AML-193 (cell line): ENCODE measurements at places on chromosomes 7 and 10.

DNA sequence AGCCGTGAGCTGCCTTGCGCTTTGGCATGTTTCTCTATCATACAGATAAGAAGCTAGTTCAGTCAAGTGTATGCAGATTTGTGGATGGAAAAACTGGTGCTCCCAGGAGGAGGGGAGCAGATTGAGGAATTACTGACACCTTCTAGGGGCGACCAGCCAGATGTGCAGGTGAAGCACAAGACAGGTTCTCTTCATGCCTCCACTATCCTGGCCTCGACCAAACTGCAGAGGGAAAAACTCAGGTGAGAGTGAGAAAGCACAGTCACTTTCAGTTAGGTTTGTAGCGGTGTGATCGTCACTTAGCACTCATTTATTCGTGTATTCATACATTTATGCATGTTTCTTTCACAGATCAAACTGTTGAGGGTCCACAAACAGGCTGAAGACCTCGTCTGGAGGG, 600 bp upstream of the DBNL start:
- no peak for DNase-seq

DNA sequence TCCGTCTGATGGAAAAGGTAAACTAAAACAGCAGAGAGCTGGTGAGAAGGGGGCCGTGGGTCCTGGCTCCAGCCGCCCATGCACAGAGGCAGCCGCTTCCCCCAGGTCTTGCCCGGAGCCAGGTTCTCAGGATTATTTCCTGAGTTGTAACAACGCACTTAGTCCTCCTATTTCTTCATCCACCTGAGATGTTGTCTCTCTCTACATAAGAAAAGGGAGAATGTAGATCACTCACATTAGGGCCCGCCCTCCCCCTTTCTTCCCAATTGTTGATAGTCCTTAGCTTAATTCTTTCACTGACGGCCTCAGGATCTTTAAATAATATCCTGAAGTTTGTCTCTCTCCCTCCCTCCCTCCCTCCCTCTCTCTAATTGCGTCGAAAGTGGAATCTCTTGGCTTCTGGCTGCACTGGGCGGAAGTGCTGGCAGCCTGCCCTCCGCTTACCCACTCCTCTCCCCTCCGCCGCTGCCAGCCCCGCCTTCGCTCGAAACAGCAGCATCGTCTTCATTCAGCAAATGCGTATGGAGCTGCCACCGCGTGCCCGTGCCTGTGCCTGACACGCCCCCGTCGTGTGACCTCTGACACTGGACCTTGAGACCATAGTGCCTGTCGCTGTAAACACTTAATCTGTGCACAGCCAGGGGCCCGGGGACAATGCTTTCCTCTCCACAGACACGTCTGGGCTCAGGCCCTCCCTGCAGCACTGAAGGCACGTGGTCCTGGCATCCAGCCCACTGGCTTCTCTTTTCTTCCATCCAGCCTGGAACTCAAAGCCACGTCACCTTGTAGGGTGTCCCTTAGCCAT, 174.5 kb upstream of the PPP2R2D start:
- DNase-seq, result no peak

- DNase-seq, result no peak
These were observed 3.6 kb downstream of the ADGRA1 start for GRCh38 chr10:133091316-133091715.

GRCh38 chr7:67346126-67346525, 349.5 kb downstream of the TYW1 start:
- DNase-seq, result no peak

DNA sequence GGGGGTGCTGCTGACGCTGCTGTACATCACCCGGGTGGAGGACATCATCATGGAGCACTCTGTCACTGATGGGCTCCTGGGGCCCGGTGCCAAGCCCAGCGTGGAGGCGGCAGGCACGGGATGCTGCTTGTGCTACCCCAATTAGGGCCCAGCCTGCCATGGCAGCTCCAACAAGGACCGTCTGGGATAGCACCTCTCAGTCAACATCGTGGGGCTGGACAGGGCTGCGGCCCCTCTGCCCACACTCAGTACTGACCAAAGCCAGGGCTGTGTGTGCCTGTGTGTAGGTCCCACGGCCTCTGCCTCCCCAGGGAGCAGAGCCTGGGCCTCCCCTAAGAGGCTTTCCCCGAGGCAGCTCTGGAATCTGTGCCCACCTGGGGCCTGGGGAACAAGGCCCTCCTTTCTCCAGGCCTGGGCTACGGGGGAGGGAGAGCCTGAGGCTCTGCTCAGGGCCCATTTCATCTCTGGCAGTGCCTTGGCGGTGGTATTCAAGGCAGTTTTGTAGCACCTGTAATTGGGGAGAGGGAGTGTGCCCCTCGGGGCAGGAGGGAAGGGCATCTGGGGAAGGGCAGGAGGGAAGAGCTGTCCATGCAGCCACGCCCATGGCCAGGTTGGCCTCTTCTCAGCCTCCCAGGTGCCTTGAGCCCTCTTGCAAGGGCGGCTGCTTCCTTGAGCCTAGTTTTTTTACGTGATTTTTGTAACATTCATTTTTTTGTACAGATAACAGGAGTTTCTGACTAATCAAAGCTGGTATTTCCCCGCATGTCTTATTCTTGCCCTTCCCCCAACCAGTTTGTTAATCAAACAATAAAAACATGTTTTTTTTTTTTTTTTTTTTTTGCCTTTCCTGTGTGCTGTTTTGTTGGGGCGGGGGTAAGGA, 55.8 kb downstream of the TSPAN15 start:
- DNase-seq, result no peak

- no peak for DNase-seq
These were observed 6.0 kb upstream of the ZRANB1 start for GRCh38 chr10:124935946-124936345.

GRCh38 chr10:102712089-102712488, 2.1 kb downstream of the ARL3 start:
- DNase-seq, result no peak

DNA sequence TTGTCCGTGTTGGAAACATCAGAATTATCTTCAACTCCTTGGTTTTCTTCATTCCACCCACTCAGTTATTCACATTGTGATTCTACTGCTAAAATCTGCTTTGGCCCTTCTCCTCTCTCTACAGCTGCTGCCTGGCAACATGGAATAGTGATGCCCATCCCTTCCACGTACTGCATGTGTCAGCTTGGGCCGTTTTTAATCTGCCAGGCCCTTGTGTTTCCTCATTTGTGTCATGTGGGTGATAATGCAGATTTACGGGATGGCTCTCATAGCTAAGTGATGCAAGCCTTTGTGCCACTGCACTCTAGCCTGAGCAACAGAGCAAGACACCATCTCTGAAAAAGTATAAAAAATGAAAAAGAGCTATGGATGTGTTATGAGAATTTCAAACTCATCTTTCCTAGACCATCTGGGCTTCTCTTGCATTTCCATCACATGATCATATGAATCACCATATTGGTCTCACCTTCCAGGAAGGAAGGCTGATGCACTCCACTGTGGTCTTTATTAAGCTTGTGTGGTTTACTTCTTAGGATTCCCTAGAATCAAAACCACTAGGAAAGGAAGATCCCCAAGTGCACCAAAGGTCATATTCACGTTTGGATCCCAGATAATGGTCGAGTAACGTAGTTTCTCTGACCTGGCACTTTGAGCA, 20.6 kb upstream of the CELF2 start:
- no peak for DNase-seq

DNA sequence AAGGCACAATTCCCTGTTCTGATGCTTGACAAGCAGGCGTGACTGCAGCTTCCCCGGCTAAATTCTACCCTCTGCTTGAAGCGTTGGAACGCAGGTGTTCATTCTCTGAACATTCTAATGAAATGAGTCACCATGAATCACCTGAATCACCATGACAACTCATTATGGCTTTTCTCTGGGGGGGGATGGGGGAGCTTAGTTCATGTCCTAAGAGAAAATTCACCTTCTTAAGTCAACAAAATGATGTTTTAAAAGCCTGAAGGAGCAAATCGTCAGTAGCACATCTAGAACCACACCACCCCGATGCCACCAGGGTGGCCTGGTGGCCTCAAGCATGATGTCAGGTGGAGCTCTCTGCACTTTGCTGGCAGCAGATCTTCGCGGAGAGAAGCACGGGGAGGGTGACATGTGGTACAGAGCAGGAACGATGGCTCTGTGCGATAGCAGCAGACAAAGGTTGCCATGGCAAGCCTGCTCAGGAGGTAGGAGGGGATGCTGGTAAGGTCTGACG, 33.7 kb downstream of the DDC start:
- DNase-seq, result no peak

GRCh38 chr10:77524281-77524711, 113.3 kb downstream of the KCNMA1 start:
- DNase-seq, result no peak

DNA sequence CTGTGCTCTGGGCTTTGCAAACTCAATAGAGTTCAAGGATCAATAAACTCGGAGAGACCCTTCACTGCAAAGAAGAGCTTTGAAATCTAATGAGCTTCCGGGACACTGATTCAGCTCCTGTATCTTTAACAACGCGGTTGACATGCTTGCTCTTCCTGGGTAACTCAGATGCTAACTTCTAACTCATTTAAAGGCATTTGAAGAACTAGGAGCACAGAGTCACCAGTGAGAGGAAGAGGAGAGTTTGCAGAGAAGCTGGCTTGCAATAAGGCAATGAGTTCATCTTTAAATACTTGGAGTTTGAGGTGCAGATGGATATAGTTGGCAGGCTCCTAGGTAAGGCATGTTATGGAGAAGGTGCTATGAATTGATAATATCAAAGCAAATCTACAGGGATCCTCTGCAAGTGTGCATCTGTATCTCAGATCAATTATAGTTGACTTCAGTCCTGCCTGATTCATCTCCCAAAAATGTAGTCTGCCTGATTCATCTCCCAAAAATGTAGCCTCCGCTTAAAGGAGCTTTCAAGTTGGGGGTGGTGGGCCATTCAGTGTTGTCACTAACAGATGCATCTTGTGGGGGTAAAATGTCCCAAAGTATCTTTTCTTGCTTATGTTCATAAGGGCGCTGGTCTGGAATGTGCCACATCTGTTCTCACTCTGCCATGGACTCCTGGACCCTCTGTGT, 182.5 kb upstream of the PRSS58 start:
- no peak for DNase-seq

GRCh38 chr10:124626759-124627380, 117.3 kb downstream of the FAM53B start:
- no peak for DNase-seq

DNA sequence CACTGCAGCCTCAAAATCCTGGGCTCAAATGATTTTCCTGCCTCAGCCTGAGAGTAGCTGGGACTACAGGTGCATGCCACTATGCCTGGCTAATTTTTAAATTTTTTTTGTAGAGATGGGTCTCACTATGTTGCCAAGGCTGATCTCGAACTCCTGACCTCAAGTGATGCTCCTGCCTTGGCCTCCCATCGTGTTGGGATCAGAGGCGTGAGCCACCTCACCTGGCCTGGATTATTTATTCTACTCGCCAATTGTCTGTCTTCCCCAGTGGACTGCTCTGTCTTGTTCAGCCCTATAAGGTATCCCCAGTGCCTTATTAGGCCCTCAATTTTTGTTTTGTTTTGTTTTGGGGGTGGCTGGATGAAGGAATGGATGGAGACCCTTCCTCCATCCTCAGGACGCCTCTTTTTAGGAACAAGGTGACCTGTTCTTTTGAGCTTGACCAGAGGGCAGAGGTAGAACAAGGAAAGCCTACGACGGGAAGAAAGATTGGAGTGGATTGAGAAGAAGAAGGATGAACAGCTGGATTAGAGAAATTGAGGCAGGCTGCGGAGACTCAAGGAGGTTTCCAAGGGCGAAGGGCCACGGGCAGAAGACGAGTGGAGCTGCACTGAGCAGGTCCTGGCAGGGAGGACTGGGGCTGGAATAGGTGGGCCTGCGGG, 541 bp upstream of the DENND10 start:
- no peak for DNase-seq

DNA sequence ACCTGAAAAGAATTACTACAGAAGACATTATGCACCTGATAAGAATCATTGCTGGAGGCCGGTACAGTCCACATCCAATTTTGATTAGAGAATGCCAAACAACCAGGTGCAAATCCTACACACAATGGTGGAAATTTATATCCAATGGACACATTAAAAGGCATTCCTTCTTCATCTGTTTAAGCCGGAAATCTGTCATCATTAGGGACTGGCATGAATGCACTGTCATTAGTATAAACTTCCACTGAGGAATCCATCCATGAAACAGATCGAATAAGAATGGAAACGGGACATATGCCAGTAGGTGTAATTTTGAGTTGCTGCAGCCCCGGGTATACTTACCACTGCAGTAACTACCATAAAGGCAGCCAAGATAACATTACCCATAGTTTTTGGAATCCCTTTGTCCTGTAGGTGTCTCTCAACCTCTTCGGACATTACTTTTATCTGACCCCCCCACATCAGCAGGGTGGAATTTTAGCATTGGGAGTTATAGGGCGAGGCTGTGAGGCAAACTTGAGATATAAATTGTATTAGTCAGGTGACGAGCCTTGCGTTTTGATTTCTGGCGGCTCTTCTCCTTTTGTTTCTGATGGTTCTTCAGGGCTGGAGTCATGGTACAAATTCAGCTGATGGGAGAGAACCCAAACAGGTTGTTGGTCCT, 36.5 kb upstream of the AKR1C2 start:
- DNase-seq, result no peak

DNA sequence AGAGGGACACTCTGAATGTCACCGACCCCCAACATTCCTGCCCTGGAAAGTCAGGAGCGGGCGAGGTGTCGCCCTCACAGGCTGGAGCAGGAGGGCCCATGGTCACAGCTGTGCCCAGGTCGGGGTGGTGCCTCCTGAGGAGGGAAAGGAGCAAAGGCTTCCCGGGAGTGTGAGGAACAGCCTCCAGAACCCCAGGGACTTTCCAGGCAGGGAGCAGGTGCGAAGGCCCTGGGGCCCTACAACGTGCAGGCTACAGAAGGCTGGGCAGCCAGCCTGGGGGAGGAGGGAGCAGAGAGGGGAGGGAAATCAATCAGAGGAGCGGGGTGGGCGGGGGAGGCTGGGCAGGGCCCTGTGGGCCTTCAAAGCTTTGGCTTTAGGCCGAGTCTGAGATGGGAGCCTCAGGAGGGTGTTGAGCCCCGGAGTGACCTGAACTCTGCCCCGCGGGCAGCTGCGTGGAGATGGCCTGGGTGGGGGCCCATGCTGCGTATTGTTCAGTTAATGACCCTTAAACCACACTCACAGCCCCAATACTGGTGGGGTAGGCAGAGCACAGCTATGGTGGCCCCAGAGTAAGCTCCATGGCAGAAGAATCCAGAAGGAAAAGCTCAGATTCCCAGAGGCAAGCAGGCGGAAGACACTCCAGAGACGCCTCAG, 44.2 kb upstream of the PPP2R2D start:
- DNase-seq, result no peak

DNA sequence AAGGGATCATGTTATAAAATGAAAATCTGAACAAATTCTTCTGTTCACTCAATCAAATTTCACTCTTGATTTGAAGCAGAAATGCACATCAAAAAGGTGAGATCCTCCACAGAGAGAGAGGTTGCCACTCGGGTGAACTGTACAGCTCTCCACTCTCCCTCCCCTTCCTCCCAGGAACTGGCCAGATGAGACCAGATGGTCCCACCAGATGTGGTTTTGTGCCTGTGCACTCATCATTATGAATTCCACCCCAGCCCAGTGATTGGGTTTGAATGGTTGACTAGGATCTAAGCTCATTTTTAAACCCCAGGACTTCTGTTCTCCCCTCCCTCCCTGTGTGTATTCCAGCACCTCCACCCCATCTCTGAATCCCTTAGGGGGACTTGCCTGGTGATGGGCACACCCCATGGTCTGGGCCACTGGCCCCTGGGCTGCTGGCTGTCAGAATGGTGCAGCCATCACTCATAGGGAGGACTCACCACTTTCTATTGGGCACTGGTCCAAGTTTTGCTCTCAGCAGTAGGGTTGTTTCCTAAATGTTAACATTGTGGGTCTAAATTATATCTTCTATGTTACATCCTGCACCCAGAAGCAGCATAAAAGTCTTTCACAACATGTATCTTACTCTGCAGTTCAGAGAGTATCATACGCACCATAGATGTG, 393.1 kb downstream of the TNS3 start:
- DNase-seq, result no peak
